ENCODE measurements at places on chromosomes 5 and 9.
A peak's percentile ranks its signal among the peaks of the same experiment; 100 is the strongest.

DNA sequence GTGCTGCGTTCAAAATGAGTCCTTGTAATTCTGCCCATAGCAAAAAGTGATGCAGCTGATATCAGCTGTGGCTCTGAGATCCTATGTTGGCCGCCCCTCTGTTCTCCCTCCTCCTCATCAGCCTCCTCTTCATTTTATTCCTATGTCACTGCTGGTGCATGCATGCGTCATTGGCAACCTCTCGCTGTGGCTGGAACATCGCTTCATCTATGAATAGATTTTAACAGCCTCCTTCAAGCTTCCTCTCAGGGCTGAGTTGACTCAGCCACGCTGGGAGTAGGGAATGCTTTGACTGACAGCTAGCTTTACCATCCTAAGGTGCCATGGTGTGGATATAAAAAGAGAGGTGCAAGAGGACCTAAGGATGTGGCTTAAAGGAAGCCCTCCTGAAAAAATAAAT, 303.5 kb downstream of the PLK2 start:
- DNase-seq: no peak

DNA sequence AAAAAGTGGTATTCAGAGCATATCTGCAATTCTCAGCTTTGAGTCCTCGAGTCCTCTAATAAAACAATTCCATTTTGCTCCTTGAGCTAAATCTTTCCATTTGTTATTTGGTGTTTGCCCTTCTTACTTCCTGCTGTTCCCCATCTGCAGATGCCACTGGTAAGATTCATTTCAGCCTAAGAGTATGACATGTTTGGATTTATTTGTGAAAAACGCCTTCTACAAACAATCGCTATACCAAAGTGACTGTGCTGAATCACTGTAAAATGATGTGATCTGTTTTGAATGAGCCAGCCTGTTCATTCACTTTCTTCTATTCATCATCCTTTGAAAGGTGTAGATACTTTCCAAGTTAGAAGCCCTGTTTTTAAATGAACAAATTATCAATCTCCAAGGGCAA, 27.7 kb downstream of the KCTD16 start:
- DNase-seq: no peak

DNA sequence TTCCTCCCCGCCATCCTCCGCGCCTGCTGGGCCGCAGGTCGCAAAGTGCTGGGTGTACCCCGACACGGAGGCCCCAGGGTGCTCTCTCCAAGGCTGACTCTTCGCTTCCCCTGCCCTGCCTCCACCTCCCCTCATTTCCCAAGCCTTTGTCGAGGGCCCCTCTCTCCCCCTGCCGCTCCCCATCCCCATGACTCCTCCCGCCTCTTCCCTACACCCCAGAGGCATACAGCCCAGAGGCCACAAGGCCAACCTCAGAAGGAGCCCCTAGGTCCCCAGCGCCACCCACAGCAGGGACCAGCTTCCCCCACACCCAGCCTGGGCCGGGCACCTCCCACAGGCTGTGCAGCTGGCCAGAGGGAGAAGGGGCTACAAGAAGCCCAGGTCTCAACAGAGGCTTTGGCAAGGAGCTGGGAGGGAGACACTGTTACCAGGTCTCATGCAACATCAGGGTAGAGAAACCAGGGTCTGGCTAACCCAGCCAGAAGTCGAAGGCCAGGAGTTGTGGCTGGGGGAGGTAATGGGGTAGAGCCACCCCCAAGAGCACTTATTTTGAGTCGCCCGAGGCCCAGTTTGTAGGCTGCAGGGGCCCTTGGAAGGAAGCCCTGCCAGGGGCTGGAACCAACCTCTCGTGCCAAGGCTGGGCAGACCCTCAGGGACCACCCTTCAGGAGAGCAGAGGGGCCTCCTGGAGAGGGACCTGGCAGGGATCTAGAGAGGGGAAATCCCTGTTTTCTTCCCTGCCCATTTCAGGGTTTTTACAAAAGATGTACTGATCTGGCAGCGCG, 24.5 kb upstream of the SARDH start:
- no peak for DNase-seq

- no peak for DNase-seq
Measured at GRCh38 chr5:93076566-93076965, 504.5 kb downstream of the NR2F1-AS1 start.

DNA sequence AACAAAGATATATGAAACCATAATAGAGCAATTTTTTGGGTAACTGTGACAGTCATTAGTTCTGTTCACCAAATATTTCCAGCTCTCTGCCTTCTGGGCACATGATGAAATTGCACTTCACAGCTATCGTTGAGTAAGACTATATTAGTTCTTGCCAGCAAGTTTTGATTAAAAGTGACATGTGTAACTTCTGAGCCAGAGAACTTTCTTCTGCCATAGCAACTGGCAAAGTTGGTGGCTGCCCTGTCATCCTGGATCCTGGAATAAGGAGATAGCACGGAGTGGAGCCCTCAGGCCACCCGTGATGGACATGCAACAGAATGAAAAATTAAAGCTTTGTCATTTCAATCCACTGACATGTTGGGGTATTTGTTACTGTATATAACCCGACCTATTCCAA, 194.4 kb upstream of the VCAN start:
- DNase-seq: no peak

DNA sequence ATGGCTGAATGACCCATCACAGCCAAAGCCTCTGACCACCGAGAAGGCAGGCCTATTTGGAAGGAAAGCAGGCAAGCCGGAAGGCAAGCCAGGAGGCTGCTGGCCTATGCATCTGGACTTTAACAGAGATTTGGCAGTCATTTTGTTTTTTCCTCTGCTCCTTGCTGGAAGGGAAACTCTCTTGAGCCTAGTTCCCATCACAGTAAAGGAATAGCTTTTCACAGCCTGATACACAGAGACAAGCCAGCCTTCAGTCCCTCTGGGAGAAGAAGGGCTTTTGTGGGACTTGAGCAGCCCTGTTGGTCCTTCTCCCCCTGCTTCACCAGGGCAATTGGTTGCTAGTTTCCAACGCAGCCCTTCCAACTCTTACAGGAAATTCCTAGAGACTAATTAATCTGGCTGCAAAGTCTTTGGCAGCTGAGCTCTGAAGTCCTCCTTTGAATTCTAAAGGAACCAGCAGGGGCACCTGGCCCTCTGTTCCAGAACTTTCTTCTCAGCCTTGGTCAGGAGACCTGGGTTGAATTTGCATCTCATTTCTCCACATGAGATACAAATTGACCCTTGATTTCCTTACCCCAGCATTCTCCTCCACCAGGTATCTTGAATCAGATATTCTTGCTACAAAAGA, 157.3 kb upstream of the EPB41L4A start:
- no peak for DNase-seq

DNA sequence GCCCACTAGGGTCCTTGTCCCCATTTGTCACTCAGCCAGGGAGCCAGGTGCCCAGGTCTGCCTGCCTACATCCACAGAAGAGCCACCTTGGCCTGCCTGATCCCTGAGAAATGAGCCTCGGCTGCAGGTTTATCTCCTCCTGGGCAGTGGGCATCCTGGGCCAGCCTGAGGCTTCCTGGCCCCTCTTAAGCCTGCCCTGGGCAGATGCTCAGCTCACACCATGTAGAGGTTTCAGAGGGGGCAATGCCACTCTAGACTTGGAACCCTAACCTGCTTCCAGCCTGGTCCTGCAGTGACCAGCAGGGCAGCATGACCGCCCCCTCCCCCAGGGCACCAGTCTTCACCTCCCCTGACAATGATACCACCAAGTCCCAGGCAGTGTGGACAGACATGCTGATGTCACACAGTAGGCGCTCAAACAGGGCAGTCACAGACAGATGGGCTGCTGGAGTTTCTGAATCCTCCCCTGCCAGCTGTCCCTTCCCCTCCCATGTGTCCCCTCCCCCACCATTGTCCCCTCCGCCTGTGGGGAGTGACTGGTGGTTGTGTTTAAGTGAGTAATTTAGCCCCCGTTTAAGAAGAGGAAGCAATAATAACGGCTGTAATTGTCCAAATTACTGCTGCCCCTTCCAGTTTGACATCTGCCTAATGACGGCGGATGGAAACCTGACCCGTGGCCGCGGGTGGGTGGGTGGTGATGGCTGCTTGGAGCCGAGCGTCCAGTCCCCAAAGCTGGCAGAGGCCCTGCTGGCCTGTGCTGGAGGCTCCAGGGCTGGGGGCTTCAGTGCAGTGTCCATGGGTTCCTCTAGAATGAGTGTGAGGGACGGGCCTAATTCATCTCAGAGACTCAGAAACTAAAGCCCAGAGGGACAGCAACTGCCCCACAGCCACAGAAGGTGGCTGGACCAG, 147.7 kb downstream of the BARX1 start:
- no peak for DNase-seq

- DNase-seq: no peak
Measured at GRCh38 chr5:82808960-82809359, 268.2 kb downstream of the TMEM167A start.

- no peak for DNase-seq
Measured at GRCh38 chr9:94846739-94847138, 120.2 kb downstream of the AOPEP start.

- no peak for DNase-seq
Measured at GRCh38 chr9:122113574-122113973, 20.5 kb upstream of the TTLL11 start.

GRCh38 chr9:92592946-92593861, 57.4 kb upstream of the ECM2 start:
- no peak for DNase-seq

GRCh38 chr5:8288334-8288733, 419.4 kb downstream of the MTRR start:
- no peak for DNase-seq

DNA sequence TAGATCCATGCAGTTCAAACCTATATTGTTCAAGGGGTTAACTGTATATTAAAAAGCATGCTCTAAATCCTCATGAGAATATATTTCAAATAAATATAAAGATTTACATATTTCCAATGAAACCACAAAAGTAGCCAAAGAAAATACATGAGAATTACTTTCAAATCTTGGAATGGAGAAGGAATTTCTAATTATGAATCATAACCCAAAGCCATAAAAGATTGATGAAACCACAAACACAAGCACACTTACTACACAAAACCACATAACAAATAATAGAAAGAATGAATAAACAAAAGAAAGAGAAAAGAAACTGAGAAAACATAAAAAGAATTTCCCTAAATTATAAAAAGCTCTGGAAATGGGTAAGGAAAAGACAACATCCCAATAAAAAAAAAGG, 16.0 kb downstream of the ERP44 start:
- DNase-seq: no peak

- no peak for DNase-seq
Measured at GRCh38 chr5:109743041-109743531, 53.4 kb downstream of the MAN2A1 start.

DNA sequence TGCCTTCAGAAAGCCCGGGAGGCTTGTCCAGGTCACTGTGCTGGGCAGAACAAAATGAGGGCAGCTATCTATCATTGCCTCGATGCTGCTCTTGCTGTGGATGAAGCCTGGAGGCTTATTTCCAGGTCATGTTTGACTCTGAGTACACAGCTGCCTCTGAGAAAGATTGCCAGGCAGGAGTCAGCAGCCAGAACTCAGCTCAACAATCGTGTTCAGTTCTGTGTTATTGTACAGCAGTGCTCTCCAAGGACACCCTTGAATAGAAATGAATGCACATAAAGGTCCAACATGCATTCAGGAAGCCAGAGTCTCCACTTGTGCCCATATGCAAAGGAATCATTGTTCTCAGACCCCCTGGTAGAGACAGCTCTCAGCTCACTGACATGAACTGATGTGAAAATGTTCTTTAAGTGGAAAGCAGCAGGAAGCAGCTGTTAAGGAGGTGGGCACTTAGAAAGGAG, 61.7 kb upstream of the ZFR start:
- DNase-seq: no peak

DNA sequence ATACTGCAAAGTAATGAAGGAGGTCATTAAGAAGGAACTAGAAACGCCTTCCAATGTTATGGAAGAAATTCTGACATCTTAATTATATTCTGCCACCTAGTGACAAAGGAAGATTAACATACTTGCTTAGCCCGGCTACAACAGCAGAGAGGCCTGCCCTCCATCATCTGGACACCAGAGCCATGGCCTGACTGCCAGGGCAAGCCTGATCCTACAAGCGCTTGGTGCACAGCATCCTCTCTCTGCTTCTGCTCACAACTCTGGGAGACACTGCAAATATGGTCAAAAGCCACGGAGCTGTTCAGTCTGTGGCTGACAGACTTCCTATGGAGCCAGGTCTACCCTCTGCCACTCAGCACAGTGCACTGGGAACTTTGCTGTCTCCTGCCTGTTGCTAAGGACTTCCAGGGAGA, 87.3 kb upstream of the SLC44A1 start:
- DNase-seq: peak; percentile 10

- DNase-seq: no peak
Measured at GRCh38 chr5:82931110-82931509, 146.1 kb downstream of the TMEM167A start.

GRCh38 chr5:132058646-132059042, 1.8 kb upstream of the IL3 start:
- no peak for DNase-seq

- no peak for DNase-seq
Measured at GRCh38 chr5:61274511-61274911, 57.5 kb upstream of the ZSWIM6 start.

DNA sequence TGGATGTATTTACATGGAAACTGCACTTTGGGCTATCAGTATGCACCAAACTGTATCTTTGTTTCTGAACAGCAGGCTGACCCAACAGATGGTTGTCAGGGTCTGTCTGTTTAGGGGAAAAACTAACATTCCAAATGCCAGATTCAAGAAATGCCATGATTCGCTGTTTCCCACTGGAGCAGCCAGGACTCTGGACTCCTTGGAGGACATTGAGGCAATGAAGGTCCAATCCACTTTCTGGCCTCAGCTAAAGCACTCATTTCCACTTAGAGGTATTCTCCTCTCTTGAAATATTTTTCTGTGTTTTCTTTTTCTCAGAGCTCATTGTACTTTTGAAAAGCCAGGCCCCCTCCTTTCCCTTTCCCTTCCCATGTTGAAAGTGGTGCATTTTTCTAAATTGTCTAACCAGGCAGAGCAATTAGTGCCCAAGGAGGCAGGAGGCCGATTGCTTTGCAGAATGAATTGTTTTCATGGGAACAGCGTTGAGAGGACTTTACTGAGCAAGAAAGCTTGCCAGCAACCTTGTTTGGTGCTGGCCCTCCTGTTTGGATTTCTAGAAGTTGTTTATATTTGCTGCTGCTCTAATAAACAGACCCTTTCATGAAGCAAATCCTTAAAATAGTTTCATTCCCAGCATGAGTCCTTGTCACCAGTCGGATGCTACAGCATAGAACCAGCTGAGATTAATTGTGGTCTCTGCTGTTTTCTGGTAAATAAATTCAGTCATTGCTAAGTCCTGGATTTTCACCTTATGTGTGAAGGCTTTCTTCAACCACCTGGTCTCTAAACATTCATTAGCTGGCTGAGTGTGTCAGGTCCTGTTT, 132.8 kb upstream of the TAF11L2 start:
- no peak for DNase-seq

- no peak for DNase-seq
Measured at GRCh38 chr5:74281166-74281565, 359.4 kb downstream of the ENC1 start.
